ENCODE measurements at places on chromosomes 6 and 20.

DNA sequence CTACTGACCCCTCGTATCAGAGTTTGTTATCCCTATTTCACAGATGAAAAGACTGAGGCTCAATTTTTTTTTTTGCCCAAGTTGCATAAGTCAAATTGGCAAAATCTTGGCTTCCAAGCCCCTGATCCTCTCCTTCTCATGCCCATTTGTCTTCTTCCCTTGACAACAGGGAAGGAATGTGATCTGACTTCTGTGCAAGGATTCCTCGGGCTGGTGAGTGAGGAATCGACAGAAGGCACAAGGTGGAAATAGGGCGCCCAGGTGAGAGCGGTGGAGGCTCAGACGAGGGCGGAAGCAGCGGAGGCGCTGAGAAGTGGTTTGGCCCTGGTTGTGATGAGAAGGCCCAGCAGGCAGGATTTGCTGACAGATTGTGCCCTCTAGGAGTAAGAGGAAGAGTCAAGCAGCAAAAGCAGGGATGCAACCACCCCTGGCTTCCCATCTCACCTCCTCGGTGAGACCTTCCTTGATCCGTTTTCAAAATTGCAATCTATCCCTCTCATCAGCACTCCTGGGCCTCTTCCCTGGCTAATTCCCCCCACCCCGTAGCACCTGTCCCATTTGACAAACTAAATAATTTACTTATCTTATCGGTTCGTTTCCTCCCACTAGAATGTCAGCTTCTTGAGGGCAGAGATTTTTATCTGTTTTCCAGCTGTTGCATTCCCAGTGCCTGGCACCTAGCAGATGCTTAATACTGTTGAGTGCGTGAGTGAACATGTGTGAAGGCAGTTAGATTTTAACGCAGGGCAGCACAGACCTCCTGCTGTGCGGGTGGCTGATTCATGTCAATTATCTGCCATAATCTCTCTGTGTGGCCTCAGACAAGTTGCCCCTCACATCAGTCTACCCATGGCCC, 3.7 kb upstream of the SIRPA start:
- DNase-seq: no peak

DNA sequence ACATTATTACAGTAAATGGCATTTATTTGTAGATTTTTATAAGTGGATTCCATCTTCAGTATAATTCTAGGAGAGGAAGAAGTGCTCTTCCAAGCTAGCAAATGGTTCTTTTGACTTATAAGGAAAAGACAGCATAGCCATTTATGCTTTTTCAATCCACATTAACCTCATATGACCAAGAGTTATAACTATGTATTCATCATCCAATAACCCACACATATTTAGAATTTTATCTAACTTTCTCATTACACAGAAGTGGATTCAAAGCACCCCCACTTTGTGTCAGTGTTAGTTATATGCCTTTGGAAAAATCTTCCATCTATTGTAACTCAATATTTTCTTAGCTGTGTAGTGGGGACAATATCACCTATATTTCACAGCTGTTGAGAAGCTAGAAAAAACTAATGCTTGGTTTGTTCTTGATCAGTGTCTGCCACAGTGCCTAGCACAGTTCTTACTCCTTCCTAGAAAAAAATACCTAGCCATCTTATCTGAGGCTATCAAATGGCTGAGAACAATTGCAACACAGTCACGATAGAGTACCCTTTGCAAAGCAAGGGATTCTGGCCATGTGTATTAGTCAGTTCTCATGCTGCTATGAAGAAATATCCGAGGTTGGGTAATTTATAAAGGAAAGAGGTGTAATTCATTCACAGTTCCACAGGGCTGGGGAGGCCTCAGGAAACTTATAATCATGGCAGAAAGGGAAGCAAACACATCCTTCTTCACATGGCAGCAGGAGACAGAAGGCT, 986.3 kb downstream of the TFAP2A start:
- no peak for DNase-seq

GRCh38 chr6:29679962-29680361, 990 bp downstream of the ZFP57 start:
- no peak for DNase-seq

GRCh38 chr6:162576016-162576415, 151.6 kb downstream of the PRKN start:
- DNase-seq: no peak

- DNase-seq: no peak
Observed at GRCh38 chr6:165468340-165469235, 159.2 kb upstream of the C6orf118 start.

DNA sequence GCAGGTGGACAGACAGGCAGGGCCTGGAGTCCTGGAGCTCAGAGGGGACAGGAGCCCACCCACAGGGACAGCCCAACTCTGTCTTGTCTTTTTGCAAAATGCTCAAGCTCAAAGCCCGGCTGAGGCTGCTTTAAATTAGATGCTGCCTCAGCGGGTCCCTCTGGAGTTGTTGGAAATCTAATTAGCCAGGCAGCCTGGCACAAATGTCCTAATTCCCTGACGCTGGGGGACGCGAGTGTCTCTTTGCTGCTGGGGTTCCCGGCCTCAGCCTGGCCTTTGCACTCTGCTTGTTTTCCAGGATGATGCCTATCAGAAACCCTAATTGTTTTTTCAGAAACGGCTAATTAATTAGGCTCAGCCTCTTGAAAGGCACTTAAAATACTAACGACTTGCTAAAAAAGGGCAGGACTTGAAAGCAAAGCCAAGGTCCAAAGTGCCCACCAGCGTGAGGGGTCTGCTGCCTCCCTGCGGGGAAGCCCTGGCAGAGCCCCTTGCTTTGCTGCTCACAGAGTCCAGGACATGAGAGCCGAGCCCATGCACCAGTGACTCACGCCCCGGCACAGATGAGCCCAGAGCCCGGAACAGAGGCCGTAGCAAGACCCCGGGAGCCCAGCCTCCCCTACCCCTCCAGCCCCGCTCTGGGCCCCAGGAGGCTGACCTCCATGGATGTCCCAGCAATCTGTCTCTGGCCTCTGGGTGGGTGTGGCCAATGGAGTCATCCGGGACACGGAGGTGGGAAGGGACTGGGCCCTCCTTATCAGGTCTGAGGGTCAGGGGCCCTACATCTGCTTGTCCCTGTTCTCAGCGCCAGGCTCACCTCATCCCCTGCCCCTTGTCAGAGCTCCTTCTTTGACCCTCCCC, 46.0 kb upstream of the BHLHE23 start:
- DNase-seq: no peak

- DNase-seq: peak; percentile 12
Observed at GRCh38 chr6:168190014-168190405, 111.0 kb upstream of the FRMD1 start.

DNA sequence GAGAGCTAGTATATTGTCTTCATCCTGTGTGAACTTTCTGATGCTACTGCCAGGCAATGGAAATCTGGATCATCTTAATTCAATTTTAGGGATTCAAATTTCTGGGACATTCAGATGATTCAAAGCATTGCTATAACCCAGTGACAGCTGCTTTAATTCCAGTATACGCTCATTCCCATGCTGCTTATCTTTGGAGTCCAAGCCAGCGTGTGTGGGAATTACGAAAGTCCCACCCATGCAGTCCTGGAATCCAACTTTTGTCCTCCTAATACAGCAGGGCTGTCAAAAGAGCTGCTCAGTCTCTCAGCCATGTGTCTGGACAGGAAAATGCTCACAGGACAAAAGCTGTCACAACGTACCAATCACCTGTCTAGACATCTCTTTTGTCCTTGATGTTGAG, 219.8 kb downstream of the LAMA2 start:
- no peak for DNase-seq

DNA sequence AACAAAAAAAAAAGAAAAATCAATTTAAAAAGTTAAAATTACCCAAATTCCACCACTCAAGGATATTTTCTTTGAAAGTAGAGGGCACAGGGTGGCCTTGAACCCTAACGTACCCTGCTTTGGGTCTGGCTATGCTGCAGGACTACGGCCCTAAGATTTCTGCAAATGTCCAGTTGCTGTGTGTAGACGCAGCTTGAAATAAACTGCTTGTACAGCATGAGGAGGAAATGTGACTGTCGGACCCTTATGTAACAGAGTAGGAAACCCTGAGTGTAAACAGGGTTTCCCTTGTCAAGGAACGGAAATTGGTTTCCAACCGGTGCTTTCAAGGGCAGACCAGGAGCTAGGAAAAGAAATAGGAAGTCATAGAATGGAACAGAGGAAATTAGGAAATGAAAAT, 60.7 kb upstream of the SHLD1 start:
- DNase-seq: no peak

DNA sequence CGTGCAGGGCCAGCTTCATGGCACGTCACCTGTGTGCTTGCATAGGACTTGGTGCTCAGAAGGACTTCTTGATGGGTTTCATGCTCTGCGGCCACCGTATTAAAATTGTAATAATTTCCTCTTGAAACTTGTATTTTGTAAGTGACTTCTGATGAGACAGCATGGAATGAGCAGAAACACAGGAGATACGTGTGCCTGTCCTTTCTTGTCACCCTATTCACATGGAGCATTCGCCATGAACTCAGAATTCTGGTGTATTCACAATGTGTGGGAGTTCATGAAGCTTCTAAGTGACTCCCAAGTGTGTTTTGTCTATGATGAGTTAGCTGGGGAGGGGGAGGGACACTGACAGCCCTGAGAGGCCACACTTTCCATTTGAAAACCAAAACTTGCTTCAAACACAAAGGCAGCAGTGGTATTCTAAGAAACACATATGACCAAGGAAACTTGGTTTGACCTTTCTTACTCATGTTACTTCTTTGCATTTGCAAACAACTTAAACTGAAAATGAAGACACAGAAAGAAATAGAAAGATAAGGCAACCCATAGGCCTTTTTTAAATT, 92.1 kb upstream of the NEDD9 start:
- DNase-seq: no peak

DNA sequence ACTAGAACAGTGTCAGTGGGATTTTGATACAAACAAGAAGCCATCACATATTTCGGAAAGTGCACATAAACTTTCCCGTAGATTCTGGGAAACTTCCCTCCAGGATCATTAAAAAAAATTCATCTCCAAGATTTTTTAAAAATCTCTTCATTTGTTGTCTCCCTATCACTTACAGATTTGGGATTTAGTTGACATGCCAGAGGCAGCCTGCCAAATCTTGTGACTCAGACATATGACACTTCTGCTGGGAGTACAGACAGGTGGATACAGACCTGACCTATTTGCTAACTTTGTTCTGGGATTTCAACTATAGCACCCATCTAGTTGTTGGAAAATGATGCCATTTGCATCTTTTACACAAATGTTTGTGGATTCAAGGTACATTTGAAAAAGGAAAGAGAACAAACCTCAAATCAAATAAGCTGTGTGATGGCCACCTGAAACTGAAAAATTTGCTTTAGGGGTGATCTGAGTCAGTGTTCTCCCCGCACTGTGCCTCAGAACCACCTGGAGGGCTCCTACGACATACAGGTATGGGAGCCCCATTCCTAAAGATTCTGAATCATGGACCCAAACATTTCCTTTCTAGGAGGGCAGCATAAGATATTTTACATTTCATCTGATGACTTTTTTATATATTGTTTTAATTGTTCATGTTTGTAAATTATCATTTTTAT, 21.9 kb upstream of the CD2AP start:
- DNase-seq: no peak

- DNase-seq: no peak
Observed at GRCh38 chr6:45880159-45880558, 135.5 kb downstream of the CLIC5 start.

DNA sequence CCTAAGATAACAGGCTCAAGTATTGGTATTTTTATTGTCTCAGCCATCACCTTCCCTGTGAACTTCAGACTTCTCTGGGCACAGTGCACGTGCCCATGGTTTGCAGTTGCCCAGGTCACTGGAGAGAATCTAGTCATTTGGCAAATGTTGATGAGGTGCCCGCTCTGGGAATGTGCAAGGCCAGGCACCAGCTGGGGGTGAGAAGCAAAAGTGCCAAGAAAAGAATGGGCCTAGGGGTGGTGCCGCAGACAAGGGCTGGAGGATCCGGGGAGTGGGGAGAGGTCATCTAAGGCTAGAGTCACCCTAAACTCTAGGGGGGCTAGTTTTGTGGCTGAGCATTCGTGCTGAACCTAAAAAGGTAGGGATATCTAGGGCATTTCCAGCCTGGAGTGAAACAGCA, 57.0 kb upstream of the VSTM2L start:
- no peak for DNase-seq

DNA sequence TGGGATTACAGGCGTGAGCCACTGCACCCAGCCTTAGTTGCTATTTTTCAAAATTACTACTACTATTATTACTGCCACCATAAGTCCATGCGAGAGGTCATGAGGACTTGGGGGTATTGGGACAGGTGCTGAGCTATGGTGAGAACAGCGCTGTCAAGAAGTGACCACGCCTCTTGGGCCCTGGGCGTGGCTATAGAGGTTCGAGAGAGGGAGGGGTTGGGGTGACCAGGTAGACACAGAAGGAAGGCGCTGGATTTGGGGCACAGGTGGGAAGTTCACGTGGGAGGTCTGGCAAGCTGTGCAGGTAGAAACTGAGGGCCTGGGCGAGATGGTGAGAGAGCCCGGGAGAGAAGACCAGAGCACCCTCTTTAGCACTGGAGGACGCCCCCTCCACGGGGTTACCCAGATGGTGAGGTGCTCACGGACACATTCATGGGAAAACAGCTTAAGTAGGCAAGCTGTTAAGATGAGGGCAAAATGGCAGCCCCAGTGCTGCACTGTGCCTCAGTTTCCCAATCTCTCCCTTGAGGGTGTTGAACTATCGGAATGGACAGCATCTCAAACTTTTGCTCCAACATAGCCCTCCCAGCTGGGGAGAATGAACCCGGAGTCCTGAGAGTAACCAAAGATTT, 61.0 kb downstream of the RAB44 start:
- peak; percentile 54 for DNase-seq

DNA sequence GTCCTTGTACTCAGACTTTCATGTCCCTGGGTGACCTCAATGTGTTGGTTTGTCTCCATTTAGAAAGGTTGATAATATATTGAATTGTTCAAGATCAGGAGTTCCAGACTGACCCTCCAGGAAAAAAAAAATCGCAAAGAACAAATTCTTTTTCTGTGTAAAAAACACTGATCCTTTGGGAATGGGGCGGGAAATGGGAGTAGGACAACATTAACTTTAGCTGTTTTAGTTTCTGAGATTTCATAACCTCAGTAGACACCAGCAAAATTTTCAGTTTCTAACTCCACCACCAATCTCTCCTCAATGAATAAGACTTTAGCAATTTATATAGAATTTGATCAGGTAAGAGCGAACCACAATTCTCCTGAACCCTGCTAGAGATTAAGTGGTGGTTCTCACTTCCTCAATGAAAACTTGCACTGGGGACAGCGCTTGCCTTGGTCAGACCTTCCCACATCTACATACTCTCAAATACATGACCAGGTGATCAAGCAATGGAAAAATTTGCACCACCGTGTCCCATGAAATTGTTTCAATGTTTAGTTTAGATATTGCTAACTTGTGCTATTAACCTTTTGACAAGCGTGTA, 231.2 kb upstream of the PLN start:
- no peak for DNase-seq

GRCh38 chr20:34883809-34884208, 7.4 kb downstream of the ACSS2 start:
- DNase-seq: no peak

Measured in H9 (cell line).